ENCODE measurements at places on chromosomes 3 and 15.

- no peak for DNase-seq
These were observed 144.1 kb downstream of the RORA start for GRCh38 chr15:61084944-61085367.

DNA sequence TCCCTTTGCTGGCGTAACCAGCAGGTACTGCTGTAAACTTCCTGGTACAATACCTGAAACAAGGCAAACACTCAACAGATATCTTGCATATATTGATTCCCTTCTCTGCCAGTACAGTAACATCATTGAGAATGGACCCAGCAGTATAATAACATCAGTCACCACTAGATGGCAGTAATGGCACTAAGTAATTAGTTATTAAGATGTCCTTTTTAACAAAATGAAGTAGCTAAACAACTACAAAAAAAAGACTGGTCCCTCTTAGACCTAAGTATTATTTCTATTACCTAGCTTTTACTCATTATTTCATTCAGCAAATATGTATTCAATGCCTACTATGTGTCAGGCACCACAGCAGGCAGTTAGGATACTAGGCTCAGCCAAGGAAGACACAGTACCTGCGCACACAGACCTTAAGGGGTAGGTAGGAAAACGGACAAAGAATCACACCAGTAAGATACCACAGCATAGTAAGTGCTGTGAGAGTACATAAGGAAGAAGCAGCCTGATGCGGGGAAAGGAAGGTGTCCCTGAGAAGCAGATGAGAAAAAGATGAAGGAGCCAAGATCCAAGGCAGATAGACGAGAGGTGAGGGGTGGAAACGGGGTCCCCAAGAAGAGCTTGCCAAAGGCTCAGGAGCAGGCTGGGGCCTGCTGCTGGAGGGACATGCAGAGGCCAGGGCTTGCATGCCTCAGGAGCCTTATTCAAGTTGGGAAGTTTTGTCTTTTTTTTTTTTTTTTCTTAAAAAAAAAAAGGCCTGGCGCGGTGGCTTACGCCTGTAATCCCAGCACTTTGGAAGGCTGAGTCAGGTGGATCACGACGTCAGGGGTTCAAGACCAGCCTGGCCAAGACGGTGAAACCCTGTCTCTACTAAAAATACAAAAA, 102.7 kb upstream of the CHD2 start:
- DNase-seq, result no peak

DNA sequence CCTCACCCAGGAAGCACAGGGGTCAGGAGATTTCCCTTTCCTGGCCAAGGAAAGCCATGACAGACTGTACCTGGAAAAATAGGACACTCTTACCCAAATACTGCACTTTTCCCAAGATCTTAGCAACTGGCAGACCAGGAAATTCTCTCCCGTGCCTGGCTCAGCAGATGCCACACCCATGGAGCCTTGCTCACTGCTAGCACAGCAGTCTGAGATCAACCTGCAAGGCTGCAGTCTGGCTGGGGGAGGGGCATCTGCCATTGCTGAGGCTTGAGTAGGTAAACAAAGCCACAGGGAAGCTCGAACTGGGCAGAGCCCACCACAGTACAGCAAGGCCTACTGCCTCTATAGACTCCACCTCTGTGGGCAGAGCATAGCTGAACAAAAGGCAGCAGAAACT, 567.3 kb upstream of the LMCD1 start:
- no peak for DNase-seq

DNA sequence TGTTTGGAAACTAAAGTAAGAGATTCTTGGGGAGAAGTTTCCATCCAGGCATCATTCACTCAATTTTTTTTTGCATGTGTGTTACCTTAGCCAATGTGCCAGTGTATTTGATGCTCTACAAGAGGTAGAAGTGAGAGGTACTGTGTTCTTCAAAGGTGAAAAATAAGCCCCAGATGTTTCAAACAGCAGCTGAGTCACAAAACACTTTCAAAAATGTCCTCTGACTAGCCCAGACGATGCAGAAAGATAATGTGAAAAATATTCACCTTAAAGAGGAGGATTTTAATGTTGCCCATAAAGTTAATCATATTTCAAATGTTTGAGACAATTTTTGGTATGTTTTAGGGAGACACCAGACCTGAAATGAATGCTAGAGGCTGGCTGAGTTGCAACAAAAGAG, 107.7 kb upstream of the RASGRP1 start:
- DNase-seq, result no peak

- no peak for DNase-seq
These were observed 98.2 kb upstream of the NECTIN3 start for GRCh38 chr3:110973263-110973895.

Measured in stimulated activated CD8-positive, alpha-beta memory T cell treated with anti-CD3 and anti-CD28 coated beads, Interleukin-15, amount 100 ng/mL, for 24 hours (primary cell).